Hematopoietic multipotent progenitor cell (in vitro differentiated cells): ENCODE measurements at places on chromosomes 5 and 9. TPM values are rescaled to one million over a fixed set of nuclear protein-coding genes. Genes with fewer than 3 reads are reported as not detected.

IFNA13 gene
- not detected for total RNA-seq

NRG2 gene
- under 0.01 TPM for total RNA-seq

ENTPD8 gene
- 0.27 TPM for total RNA-seq

SPINK13 gene
- total RNA-seq, result not detected

FCHSD1 gene
- 35.5 TPM for total RNA-seq
